ENCODE measurements at places on chromosomes 1 and 21.

DNA sequence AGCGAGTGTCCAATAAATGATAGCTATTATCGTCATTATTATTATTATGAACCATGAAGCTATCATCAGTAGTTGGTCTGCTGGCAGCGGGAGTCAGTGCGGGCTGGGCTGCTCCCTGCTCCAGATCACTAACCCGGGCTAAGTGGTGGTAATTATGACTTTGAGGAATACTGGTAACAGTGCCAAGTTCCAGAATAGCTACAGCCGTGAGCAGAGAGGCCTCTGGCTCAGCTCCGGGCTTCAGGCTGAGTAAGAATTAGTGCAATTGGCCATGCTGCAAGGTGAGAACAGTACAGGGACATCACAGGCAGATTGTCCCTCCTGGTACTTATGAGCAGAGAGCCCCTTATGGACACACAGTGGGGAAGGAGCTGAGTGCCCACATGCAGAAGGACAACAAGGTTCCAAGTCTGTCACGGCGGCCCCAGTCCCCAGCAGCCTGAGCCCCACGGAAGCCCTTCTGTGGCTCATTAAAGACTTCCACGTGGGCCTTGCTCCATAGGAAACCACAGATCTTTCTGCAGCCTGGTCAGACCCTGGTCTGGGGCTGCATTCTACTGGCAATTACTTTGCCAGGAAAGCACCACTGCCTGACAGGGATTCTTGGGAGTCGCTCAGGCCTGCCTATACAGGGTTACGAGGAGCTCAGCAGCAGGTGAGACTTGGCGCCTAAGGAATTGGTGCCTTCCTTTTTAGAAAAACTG, 235.1 kb downstream of the RRAGC start:
- DNase-seq, result no peak

GRCh38 chr1:54302951-54303843, 103.0 kb downstream of the SSBP3 start:
- no peak for DNase-seq

DNA sequence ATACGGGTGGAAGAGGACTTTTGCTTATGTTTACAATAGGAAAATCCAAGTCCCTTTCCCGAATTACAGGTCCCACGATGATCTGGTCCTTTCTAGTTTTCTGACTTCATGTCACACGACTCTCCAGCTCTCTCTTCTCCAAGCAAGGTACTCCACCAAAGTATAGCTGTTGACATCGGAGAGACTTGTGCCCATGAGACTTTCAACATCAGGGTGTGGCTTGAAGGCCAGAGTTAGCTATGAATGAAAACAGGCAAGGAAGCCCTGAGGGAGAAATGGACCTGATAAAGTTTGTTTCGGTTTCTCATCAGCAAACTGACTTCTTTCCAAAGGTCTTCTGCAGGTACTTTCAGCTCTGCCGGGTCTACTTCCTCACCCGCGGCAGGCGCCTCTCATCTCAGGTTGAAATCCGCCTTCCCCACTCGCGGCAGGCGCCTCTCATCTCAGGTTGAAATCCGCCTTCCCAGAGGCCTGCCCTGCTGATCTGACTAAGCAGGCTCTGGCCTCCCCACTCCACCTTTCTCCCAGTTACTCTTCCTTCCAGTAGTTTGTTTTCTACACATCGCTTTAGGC, 2.1 kb upstream of the PER3 start:
- no peak for DNase-seq

- DNase-seq, result no peak
Observed at GRCh38 chr21:39818557-39818956, 48.7 kb upstream of the PCP4 start.

DNA sequence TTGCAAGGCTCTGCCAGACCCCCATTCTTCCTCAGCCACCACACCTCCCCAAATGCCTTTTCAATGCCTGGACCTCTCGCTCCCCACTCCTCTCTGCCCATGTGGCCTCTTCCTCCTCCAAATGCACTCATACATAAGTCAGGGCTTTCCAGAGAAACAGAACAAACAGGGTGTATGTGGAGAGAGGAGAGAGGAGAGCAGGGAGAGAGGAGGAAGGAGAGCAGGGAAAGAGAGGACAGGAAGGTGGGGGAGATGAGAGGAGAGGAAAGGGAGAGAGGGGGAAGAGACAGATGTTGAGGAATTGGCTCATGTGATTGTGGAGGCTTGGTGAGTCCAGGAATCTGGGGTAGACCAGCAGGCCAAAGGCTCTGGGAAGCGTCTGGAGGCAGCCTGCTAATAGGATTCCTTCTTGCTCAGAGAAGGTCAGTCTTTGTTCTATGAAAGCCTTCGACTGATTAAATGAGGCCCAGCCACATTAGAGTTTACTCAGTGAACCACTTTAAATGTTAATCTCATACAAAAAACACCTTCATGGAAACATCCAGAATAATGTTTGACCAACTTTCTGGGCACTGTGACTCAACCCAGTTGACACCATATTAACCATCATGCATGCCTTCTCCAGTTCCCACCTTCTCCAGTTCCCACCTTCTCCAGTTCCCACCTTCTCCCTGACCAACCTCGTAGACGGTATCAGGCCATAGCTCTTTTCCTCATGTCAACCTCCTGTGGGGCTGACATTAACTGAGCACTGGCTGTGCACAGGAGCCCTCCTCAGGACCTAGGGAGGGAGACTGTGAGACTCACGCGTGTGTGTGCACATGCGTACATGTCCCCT, 11.3 kb upstream of the LGR6 start:
- no peak for DNase-seq

DNA sequence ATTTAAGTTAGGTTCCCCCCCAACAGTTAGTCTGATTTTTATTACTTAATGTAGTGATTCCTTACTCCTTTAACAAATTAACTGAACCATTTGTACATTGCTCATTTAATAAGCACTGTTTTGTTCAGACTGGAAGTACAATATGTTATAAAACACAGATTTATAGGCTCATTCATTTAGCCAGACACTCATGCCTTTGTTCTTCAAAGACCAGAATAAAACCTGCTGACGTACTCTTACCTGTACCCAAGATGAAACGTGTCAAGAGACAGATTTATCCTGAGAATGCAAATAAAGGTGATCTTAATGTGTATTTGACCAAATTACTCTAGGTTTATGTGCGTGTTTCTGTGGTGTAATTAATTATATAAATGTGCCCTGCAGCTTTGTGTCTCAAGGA, 92.8 kb downstream of the INTS7 start:
- DNase-seq, result no peak

Data from fibroblast of skin of left biceps (primary cell).